ENCODE measurements at places on chromosomes 6 and 20.

- DNase-seq, result no peak
Observed at GRCh38 chr20:58017231-58017969, 211.1 kb downstream of the ANKRD60 start.

DNA sequence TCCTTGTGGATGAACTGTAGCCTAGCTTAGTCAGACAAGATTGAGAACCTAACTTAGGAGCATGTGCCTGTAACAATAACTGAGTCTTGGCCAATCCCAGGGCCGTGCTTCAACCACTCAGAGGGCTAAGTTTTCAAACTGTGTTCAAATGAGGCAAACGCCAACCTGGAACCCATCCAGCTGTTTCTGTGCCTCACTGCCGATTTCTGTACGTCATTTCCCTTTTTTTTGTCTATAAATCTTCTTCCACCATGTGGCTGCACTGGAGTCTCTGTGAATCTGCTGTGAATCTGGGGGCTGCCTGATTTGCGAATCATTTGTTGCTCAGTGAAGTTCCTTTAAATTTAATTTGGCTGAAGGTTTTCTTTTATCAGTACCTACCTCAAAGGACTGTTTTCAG is 115.0 kb upstream of the CHD6 start:
- no peak for DNase-seq

DNA sequence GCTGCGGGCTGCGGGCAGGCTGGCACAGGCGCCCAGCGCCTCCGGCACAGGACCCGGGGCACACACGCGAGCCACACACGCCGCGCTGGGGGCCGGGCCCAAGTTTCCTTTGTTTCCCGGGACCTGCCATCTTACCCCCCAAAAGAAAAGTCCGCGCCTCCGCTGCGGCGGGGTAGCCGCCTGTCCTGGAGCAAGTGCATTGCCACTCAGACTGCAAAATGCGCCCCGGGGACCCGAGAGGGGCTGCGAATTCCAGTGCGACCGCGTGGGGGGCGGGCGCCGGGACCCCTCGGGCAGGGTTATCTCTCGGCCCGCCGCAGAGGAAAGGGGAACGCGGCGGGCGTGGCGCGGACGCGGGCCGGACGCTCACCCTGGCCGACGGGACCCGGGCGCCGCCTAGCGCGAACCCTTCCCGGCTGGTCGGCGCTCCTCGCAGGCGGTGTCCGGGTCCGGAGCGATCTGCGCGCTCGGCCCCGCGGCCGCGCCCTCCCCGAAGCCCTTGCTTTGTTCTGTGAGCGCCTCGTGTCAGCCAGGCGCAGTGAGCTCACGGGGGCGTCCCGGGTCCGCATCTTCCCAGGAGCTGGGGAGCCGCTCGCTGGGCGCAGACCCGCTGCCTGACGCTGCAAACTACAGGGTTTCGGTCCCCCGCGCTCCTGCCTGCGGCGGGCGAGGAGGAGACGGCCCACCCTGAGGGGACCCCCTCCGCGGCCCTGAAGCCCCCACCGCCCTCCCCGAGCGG is 639 bp upstream of the CD24 start:
- DNase-seq, result peak; percentile 33

DNA sequence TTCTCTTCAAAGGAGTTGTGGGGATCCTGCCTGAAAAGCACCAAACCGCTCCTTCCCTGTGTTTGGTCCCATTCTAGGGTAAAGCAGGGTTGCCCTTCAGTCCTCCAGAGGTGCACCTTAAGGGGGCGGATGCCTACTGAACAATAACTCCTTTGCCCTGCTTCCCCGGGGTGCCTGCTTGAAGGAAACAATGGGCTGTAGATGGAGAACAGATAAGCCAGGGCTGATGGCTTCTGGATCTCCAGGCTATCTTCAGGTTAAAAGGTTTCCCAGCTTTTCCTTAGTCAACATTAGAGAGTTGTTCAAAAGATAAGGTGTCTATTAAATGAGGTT is 5.4 kb upstream of the PRDM1 start:
- no peak for DNase-seq

GRCh38 chr20:35826397-35826998 is 54.7 kb downstream of the PHF20 start:
- no peak for DNase-seq

GRCh38 chr6:30135757-30136156 is at the start of gene TRIM40:
TSS of gene TRIM40 (plus strand) at chr6:30136140. CDS start at chr6:30137037, 897 bp downstream.
- DNase-seq, result no peak

DNA sequence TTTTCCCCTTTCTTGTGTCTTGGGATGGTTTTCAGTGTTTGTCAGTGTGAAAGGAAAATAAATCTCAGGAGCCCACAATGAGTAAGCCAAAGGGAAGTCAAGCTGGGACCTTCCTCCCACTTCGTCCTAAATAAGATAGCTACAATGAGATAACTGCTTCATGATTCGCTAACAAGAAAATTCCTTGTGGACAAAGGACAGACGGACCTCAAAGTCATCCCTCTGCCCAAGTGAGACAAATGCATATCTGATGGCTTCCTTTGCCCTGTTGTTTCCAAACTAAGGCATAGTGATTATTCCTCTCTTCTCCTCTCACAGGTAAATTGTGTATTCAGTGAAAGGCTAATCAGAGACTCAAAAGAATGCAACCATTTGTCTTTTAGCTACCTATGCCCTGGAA is 26.1 kb upstream of the ADTRP start:
- no peak for DNase-seq

GRCh38 chr6:75147512-75147911 is 58.3 kb downstream of the COL12A1 start:
- no peak for DNase-seq

DNA sequence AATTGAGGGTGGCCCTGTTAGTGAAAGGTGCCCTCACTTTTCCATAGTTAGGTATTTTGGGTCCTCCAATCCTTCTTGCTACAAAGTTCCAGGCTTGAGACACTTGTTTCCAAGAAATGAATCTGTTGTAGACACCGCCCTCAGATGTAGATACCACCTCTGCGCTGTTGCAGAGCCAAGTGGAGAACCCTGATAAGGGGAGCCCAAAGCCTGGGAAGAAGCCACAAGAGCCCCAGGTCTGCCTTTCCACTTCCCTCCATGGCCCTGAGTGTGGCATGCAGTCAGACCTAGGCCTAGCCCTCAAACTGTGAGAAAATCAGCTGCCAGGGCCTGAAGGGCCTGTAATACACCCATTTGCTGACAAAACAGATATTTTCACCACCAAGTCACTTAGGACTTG is 37.1 kb downstream of the DTD1 start:
- no peak for DNase-seq

DNA sequence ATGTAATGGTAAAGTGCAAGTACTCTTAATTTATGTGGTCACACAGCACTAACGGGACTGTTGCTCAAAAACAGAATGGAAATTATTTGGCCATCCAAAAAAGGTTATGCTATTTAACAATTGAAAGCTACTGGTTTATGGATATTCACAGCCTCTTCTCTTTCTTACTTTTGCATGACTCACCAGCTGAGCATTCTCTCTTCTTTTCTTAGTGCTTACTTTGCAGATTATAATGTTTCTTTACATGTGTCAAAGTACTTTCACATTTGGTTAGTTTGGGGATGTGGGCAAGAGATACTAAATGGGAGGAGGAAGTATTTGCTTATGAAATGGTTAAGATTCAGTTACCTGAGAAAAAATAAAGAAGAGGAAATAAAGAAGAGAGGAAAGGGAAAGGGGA is 610.5 kb downstream of the HTR1B start:
- no peak for DNase-seq

DNA sequence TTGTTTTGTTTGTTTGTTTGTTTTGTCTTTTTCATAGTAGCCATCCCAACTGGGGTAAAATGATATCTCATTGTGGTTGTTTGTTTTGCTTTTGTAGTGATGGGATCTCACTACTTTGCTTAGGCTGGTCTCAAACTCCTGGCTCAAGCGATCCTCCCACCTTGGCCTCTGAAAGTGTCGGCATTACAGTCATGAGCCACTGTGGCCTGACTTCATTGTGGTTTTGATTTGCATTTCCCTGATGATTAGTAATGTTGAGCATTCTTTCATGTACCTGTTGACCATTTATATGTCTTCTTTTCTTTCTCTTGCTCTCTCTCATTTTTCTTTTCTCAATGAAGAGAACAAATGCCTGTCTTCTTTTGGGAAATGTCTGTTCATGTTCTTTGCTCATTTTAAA is 30.8 kb upstream of the HLA-DOA start:
- no peak for DNase-seq

- DNase-seq, result no peak
Observed at GRCh38 chr6:13511913-13512717, 24.7 kb upstream of the GFOD1 start.

DNA sequence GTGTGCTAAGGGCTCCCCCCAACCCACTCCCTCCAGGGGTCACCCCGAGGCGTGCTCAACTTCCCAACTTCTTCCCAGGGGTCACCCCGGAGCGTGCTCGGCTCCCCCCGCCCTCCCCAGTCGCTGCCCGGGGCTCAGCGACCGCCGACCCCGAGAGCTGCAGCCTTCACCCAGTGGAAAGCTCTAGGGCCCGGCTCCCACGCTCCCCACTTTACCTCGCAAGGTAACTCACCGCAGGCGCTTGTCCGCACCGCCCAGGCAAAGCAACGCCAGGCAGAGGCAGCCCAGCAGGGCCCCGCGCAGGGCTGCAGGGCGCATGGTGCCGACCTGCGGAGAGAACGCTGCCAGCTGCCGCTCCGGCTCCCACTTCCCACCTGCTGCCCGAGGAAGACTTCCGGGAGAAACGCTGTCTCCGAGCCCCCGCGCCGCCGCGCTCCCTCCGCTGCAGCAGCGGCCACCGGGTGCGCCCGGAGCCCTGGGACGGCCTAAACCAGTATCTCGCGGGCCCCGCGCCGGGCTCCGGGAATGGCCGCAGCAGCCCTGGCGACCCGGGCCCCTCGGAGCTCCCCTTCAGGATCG is 396 bp downstream of the RNASET2 start:
- no peak for DNase-seq

DNA sequence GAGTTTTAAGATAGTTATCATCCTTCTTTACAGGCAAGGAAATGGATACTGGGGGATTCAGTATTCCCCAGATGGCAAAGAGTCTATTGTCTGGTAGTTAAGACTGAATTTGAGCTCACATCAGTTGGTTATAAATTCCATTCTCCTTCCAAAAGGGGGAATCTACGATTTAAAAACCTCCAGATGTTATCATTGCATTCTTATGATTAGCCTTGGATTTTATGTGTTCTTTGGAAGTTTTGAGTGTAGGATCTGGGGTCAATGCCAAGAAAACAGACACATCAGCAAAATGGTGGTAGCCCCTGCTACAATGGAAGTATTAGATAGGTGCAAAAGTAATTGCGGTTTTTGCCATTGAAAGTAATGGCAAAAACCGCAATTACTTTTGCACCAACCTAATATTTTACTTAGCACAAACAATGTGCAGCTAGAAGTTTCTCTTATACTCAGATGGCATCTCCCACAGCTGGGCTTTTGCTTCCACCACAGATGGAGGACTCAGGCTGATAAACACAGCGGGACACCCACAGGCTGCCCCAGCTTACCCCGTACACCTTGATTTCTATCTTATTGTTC is 168.2 kb upstream of the RIN2 start:
- no peak for DNase-seq

DNA sequence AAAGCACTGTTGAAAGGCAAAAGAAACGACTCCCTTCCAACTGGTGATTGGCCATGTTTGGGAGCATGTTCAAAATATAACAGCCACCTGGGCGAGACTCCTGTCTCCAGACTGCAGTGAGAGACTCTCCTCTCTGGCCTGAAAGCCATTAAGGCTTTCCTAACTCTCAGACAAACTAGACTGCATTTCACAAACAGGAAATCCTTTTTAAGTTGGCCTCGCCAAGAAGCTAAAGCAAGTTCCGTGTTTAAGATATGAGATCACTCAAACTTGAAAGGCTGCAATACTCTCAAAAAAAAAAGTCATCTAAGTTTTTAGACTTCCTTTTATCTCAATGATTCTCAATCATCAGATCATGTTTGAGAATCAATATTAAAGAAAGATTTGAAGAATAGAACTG is 117.0 kb downstream of the TFAP2A start:
- no peak for DNase-seq

GRCh38 chr6:34554291-34555006 is 1.7 kb downstream of the SPDEF start:
- DNase-seq, result no peak

GRCh38 chr6:7562769-7563168 is 21.3 kb downstream of the DSP start:
- DNase-seq, result no peak

DNA sequence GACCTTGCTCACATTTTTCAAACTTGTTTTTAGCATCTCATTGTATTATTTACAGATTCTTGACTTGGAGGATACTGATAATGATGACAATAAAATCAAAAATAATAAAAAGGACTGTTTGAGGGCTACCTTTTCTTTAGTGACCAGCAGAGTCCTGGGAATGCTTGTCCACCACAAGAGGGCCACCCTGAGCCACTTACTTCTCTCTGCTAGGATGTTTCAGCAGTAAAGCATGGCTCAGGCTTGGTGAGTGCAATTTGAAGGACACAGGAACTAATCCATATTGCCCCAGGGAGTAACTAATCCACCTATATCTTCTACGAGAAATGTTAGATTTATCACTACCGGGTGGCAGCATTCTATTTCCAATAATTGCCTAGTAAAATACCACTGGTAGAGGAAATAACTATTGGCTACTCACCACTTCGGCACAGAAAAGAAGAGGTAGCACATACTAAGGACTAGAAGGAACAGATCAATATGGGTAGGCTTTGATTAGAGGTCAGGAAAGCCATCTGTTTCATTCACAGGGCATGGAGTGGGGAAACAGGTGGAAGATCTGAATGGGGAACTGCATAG is 5.8 kb upstream of the KIAA0408 start:
- DNase-seq, result peak; percentile 84

DNA sequence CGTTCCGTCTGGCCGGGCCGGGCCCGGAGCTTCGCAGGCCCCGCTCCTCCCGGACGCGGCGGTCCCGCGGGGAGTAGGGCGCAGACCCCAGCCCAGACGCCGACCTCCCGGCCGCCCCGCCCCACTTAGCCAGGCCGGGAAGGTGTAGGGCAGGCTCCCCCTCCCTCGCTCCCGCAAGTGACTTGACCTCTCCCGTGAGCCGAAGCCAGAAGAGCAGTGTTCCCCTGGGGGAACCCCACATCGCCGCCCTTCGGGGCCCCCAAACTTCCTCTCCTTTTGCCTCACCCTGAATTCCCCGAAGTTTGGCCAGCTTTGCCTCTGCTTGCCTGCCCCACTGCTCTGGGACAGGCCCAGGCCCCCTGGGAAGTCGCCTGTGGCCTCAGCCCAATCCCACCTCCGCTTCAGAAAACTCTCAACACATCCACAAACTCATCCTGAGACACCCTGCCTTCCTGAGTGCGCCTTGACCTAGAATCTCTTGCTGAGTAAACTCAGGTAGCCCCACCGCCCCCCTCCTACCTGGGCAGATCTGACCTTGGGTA is 524 bp upstream of the NOL4L start:
- DNase-seq, result no peak

GRCh38 chr6:155078331-155078745 is 83.2 kb downstream of the TIAM2 start:
- DNase-seq, result no peak

DNA sequence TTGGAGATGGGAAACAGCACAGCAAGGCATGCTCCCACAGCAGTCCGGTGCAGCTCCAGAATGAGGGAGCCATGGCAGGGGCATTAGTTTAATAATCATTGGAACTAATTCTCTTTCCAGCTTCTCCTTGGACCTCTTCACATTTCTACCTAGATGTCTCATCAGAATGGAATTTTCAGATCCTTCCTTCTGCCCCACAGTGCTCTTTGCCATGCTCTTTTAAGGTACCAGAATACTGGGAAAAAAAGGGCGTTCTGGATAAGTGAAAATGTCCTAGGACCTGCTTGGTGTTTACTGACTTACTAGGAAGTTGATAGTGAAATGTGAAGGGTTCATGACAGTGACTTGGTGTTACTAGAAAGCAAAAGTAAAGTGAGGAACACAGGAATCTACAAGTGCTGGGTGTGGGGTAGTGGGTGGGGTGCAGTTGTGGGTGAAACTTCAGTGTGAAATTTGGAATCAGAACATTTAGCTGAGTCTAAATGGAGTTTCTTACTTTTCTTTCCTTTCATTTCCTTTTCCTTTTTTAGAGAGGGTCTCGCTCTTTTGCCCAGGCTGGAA is 207.1 kb downstream of the ARID1B start:
- DNase-seq, result no peak

All from NCI-H524 (cell line).